Heart right ventricle (tissue), 16 donors: ENCODE measurements at places on chromosomes 3 and 15. TPM values are rescaled to one million over a fixed set of nuclear protein-coding genes. Genes with fewer than 3 reads are reported as not detected.

NRROS gene
- polyA plus RNA-seq, result 2.7 TPM

TERB2 gene
- not detected for polyA plus RNA-seq

GRCh38 chr3:55218577-55218976, 268.5 kb downstream of the WNT5A start:
- no peak for DNase-seq

GADL1 gene
- 0.15 TPM for polyA plus RNA-seq

CAPN3 gene
- polyA plus RNA-seq, result 33.9 TPM

ZBBX gene
- polyA plus RNA-seq, result not detected

DNA sequence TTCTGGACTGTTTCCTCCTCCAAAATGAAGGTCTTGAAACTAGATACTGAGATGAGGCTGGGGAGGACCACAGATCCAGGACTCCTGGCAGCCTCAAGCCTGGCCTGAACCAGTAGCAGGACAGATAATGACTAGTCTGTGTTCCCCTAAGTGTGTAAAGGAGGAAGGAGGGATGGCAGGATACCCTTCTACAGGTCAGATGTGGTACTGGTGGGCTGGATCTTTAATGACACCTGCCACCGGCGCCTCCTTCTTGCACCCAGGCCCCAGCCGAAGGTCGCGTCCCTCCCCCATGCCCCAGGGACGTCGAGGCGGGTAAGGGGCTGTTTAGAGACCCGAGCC, 556 bp downstream of the USP19 start:
- no peak for DNase-seq

DNA sequence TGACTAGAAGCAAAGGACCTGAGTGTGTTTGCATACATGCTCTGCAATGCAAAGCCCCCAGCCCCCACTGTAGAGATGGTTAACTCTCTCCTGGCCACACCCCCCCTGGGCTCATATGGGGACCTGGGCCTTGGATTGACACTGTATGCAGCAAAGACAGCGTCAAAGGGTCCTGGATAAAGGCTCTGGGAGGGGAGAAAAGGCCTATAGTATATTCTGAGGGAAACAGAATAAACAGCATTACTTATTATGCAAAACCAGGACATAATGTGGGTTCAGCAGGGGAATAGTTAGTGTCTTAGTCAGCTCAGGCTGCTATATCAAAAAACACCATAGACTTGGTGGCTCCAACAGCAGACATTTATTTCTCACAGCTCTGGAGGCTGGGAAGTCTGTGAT, 158.7 kb downstream of the APBA2 start:
- DNase-seq, result no peak

GRCh38 chr3:123780656-123781055, 103.5 kb downstream of the MYLK start:
- DNase-seq, result no peak

GRCh38 chr15:78629031-78629715, 8.4 kb upstream of the CHRNA3 start:
- no peak for DNase-seq
